ENCODE measurements at places on chromosomes 2 and 18.

DNA sequence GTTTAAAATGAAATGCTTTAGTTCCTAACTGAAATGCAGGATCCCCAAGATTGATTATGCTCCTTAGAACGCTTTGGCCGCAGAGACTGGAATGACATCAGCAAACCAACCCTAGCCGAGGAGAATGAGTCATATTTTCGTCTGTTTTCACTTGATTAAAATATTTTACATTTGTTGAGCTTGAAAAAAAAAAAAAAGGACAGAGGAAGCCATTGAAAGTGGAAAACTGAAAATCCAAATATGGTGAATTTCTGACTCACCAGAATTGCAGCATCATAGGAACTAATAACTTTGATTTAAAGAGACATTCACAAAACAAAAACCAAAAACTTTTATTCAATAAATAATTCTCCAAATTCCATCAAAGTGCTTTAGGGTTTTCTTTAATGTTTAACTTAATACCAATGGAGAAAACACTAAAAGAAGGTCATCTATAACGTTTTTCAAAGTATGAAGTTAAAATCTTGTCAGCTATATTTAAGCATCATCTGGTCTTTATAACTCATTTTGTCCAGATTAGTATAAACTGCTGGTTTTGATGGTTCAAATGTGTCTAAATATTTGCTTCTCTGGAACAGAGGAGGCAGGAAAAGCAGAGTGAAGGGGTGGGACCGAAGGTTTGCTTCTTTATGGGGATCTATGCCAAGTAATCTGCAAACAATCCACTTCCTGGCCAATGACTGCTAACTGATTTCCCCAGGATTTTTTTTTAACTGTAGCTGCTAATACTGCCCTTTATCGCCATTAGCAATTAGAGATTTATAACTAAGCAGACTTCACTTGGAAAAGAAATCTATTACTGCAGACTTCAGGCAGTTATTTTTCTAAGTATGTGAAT lies 30.9 kb upstream of the COL5A2 start:
- DNase-seq = no peak

- DNase-seq = no peak
Observed at GRCh38 chr2:22634167-22634566, 750.8 kb upstream of the KLHL29 start.

DNA sequence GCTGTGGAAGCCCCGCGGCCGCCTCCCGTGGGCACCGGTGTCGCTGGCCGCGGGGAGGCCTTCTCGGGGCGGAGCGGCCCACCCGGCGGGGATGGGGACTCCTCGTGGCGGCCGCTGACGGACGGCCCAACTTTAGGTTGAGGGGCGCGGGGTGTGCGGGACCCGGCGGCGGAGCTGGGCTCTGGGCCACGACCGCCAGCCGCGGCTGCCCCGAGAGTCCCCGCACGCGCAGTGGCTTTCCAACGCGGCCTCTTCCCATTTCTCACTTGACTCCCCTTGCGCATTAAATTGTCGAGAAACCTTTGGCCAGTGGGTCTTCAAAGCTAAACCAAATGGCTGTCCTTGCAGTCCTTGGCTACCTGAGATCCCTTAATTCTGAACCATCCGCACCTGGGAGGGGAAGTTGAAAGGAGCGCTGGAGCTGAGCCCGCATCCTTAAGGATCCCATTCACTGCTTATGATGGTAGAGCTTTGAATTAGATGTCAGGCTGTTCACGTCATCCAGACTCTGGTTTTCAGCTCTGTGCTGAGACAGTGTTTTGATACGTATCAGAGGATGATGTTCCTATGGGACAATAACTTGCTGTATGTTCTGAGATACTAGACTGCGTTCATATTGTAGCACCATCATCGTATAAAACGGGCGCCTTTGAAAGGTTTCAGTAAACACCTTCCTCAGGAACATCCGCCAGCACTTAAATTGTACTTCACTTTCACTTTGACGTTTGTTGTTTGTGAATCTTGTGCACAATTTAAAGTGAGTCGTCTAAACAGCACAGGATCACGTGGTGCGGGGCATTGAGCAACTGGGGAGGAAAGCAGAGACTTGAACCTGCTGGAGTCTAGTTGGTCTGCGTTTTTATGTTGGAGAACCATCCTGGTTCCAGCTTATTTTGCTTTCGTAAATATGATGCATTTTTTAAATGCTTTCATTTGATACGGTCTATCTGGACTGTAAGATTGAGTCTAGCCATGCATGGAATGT lies 874 bp downstream of the CLIP4 start:
- DNase-seq = peak; percentile 12

- DNase-seq = no peak
Observed at GRCh38 chr2:239278941-239279365, 121.9 kb downstream of the HDAC4 start.

DNA sequence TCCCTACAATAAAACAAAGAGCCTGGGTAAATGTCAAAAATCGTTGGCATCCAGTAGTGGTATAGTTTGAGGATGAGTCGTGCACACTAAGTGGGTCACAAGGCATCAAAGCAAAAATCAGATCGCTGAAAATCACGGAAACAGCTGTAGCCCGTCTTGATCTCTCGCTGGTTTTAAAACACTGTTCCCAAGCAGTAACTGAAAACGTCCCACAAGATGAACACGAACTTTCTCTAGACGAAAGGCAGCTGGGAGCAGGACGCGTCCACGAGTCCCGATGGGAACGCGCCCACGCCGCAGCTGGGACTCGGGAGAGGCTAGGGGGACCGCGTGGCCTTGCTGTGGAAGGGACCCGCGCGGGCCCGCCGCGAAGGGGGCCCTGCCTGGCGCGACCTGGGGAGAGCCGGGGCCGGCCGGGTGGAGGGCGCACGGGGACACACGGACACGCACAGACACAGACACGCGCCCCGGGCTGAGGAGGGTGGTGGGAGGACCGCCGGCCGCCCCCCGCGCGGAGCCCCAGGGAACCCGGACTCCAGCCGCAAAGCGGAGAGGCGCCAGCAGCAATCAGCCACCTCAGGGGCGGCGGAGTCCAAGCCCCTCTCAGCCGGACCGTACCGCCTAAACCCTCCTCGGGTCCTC lies 651 bp downstream of the STK17B start:
- DNase-seq = no peak

- DNase-seq = no peak
Observed at GRCh38 chr2:222355860-222356259, 57.1 kb upstream of the PAX3 start.

GRCh38 chr18:48621240-48621639 lies 82.4 kb downstream of the CTIF start:
- DNase-seq = no peak

GRCh38 chr18:44659771-44660170 lies 20.9 kb upstream of the SETBP1 start:
- DNase-seq = no peak

DNA sequence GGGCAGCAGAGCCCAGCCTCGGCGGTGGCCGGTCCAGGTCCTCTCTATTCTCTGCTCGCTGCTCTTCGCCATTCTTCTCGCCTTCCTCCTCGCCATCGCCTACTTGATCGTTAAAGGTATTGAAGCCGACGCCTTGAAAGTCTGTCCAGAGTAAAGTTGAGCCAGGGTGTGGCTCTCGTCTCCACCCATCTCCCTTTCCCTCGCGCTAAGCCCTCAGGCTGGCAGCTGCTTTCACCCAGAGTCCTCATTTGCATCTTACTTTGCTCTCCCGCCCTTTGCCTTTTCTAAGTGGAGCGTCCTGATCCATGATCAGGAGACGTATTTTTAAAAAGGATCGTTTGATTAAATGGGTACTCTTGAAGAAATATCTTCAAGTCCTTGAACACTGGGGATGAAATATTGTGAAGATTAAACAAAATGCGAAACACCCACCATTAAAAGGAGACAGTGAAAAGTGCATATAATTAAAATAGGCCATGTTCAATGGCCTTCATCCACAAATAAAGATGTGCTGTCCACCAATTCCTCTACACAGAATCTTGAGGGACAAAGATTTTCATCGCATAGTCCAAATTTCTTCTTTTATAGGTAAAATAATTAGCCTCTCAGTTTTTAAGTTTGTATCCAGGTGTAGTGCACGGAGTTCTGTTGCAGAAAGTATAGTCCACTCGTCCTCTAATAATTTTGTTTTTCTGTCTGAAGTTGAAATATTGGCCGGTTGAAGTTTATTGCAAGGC lies 657 bp downstream of the ARL6IP6 start:
- DNase-seq = peak; percentile 46

- DNase-seq = no peak
Observed at GRCh38 chr2:190280565-190281350, 38.9 kb downstream of the HIBCH start.

DNA sequence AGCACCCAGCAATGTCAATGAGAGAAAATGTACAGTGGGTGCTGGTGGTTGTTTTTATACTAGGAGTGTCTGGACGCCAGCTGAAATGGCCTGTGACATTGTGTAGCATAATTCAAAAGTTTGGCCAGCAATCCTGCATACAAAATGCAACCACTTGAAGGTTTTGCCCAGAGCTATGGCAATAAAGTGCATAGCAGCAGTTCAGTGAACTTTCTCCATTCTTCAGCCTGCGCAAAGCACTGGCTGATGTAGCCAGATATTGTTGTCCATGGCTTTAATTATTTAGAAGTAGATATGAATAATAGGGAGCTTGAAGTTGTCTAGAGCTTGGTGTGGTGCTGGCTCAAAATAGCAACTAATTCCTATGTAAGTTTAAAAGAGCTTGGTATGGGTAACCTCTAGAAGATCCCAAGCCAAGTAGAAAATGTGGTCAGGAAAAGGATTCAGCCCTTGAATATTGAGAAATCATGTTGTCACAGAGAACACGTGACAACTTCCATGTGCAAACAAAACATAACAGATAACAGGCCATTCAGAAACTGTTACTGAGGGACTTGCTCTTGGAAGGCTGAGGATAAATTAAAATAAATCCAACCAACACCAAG lies 33.3 kb upstream of the PGAP1 start:
- DNase-seq = no peak

GRCh38 chr2:71778936-71779773 lies 325.8 kb downstream of the DYSF start:
- DNase-seq = peak; percentile 0

DNA sequence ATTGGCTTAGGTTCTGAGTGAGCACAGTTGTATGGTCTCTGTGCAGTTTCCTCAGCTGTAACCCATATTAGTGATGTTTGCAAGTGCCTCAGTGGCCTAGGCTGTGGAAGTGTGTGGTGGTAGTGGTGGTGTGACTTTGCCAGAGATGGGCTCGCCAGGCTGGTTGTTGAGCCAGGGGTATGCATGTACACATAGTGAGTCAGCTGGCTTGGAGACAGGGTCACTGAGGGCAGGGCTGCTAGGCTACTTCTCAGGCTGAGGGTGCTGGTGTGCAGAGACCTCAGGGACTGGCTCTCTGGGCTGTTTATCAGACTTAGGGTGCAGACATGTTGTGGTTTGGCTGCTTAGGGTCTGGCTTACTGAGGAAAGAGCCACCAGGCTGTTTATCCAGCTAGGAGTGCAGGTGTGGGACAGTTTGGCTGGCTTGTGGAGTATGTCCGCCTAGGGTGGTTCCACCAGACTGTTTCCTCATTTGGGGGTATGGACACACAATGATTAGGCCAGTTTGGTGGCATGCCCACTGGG lies 15.0 kb downstream of the APLF start:
- DNase-seq = no peak

- no peak for DNase-seq
Observed at GRCh38 chr2:122705746-122706145, 950.3 kb downstream of the TSN start.

- no peak for DNase-seq
Observed at GRCh38 chr2:179021258-179021657, 28.7 kb downstream of the CCDC141 start.

GRCh38 chr2:240688553-240688919 lies 3.1 kb upstream of the AQP12A start:
- no peak for DNase-seq

GRCh38 chr2:221042926-221043325 lies 529.2 kb downstream of the EPHA4 start:
- DNase-seq = no peak

- no peak for DNase-seq
Observed at GRCh38 chr2:9897331-9897737, 54.1 kb downstream of the TAF1B start.

GRCh38 chr2:102190430-102191107 lies 3.7 kb downstream of the IL1RL2 start:
- no peak for DNase-seq

- no peak for DNase-seq
Observed at GRCh38 chr2:56754627-56755026, 570.8 kb downstream of the CCDC85A start.

DNA sequence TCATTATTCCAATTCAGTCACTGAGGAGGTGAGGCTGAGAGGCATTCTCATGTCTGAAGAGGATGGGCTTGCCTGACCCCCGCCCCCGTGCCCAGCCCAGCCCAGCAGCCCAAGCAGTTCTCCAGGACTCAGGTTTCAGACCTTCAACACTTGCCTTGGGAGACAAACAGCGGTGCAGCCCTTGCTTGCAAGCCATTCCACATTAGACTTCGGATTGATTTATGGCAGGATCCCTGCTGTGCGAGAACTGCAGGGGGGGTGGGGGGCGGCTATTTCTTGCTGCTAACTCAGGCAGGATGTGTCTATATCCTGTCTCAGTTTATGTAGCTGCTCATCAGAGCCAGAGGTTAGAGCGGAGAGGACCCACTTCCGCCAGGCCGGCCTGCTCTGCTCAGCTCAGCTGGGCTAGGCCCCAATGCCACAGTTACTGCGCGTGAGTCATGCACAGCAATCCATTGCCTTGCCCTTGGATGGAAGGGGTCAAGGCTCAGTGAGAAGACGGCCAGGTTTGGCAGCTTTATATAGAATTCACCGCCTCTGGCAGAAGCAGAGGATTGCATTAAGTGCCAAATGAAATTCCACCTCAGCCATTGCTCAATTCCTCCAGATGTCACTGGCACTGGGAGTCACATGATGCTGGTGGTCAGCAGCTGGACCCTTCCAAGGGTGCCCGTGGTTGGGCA lies 1.8 kb downstream of the GYPC start:
- peak; percentile 49 for DNase-seq

- DNase-seq = no peak
Observed at GRCh38 chr2:56703001-56703400, 519.2 kb downstream of the CCDC85A start.

GRCh38 chr2:60657673-60658072 lies 98.4 kb upstream of the PAPOLG start:
- DNase-seq = no peak

DNA sequence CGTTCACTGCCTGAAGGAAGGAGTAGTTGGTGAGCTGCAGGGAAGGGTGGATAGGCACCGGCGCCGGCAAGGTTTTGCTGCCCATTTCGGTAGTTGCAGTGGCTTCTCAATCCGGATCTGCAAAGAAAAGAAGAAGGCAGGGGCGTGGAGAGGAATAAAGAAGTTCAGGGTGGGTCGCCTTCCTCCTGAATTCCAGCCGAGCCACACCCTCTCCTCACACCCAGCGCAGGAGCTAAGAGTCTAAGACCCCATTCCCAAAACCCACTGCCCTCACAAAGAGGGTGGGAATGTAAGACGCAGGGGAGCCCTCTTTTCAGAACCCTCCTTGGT lies 4.7 kb downstream of the OSR1 start:
- DNase-seq = no peak

DNA sequence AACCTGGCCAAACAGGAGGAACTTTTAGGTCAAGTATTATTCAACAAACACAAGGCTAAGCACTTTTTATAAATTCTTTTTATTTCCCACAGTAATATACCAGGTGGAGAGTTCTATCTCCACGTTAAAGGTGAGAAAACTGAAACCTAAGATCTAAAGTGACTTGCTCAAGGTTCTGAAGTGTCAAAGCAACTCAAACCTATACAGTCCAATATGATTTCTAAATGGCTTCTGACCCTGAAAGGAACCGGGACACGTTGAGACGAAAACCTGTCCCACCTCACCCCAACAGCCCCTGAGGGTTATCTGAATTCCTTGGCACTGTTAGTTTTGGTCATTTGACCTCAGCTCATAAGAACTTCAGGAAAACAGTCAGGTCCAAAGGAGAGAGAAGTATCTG lies 814.5 kb upstream of the LRATD1 start:
- no peak for DNase-seq
